Activated naive CD4-positive, alpha-beta T cell (primary cell): ENCODE measurements at places on chromosomes 3 and 15.

GRCh38 chr15:87522997-87523396, 733.5 kb downstream of the NTRK3 start:
- DNase-seq: no peak

- no peak for DNase-seq
Measured at GRCh38 chr15:68646696-68647095, 67.9 kb downstream of the CORO2B start.

DNA sequence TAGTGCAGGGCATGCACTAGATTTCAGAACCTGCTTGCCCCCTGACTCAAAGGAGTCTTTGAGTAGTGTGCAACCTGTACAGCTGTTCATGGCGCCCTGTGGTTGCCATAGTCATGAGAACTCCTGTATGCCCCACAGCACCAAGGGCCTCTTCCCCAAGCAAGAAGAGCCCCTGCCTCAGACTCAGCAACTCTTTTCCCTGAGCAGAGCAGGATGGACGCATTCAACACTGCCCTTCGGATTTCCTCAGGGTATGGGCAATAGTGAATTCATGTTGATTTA, 89.7 kb upstream of the KLF13 start:
- no peak for DNase-seq

DNA sequence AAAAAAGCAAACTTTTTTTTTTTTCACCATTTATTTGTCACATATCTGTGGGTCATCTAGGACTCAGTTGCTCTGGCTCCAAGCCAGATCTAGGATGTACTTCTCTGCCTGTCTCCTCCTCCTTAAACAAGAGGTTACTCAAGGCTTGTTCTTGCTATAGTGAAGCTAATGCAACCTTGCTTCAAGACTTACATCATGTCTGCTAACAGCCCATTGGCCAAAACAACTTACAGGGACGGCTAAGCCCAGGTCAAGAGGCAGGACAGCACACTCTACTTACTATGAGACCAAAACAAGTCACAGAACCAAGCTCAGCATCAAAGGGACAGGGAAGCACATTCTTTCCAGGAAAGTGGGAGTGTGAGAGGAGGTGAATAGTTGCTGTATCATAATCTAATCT, 123.8 kb upstream of the BNIP2 start:
- no peak for DNase-seq

- DNase-seq: no peak
Measured at GRCh38 chr3:151166161-151166560, 36.9 kb downstream of the GPR171 start.

DNA sequence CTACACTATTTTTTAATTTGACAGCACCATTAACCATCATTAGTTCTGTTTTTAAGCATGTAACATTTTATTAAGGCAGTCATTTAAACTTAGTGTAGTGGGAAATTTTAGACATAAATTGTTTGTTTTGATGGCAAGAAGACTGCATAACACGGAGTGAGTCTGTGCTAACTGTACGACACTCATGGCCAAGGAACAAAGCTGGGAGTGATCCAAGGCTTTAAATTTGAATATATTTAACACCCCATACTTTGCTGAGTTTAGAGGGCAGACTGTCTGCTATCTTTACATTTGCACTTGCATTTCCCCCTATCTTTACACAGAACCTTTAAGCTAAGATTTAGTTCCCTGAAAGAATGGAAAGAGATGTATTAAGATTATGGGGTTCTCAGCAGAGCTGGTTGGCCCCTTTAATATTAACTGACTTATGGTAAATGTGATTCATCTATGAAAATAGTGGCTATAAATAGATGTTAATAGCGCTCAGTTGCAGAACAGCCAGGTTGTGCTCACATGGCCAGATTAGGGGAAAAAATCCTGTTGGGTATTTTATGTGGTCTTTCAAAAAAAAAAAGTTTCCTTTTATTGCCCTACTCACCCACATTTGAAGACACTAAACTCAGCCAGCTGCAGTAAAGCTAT, 120.7 kb downstream of the CMSS1 start:
- DNase-seq: no peak

- no peak for DNase-seq
Measured at GRCh38 chr3:11211531-11212298, 57.4 kb downstream of the HRH1 start.

DNA sequence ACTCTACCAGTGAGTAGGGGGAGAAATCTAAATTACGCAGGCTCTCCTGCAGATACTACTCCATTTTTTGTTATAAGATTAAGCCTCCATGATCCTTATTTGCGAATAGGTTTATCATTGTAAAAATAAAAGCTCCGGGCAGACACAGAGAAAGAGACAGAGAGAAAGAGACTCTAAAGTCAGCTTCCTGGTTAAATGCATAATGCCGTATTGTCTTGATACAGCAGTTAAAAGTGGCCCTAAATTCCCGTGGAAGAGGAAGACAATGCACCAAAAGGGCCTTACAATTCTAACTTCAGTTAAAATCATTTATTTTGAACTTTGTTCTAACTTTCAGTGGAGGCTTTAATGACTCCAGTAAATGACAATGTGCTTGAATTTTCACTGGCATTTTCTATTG, 98.3 kb downstream of the SLC9A9 start:
- no peak for DNase-seq

GRCh38 chr3:15477951-15478639, 43.4 kb downstream of the COLQ start:
- no peak for DNase-seq

GRCh38 chr3:128922804-128923459, 43.5 kb downstream of the ACAD9 start:
- no peak for DNase-seq

DNA sequence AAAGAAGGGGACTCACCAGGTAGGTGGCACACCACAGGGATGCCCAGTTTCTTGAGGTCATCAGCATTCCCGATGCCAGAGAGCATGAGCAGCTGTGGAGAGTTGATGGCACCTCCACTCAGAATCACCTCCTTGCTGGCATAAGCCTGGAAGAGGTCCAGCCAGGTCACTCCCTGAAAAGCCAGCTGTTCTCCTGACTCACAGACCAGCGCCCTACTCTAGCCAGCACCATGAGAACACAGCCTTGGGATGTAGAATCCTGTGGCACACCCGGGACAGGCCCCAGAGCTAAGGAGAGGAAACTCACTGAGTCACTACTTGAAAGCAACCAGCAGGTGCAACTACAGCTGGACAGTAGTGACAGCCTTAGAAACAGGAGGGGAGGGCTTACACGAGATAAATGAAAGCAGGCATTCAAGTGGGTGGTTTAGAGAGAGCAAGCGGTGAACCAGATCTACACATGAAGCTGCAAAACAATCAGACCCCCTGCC, 24.5 kb downstream of the CHDH start:
- no peak for DNase-seq

GRCh38 chr15:77577366-77577950, 55.3 kb downstream of the LINGO1 start:
- no peak for DNase-seq

DNA sequence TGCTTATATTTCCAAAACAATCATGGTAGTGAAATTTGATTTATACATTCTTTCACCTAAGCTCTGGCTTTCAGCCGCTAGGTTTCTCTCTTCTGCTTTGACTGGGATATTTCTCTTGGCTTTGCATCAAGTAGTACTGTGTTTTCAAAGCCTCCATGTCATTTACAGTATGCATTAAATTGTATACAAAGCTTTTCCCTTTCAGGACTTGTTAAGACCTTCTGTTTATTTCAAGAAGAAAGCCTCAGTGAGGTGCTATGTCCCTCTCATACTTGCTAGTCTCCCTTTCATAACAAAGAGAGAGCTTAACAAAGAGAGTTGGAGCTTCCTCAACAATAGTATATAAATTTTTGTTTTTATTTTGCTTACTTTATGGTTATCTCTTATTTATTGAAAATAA, 84.2 kb upstream of the SLC25A26 start:
- no peak for DNase-seq

- DNase-seq: no peak
Measured at GRCh38 chr3:85387913-85388505, 429.2 kb downstream of the CADM2 start.

DNA sequence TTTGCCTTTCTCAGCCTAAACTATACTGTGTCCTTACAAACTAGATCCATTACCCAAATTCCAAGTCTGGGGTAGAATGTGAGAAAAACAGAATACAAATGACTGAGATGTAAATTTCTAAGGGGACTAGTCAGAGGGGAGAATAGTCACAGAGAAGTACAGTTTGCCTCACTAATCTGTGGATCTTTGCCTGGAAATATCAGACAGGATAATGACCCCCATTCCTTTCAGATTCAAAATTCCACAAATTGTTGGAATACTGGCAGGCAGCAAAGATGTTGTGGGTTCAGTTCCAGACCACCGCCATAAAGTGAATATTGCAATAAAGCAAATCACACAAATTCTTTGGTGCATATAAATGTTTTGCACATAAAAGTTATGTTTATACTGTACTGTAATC, 762.8 kb upstream of the NR2F2 start:
- DNase-seq: no peak

DNA sequence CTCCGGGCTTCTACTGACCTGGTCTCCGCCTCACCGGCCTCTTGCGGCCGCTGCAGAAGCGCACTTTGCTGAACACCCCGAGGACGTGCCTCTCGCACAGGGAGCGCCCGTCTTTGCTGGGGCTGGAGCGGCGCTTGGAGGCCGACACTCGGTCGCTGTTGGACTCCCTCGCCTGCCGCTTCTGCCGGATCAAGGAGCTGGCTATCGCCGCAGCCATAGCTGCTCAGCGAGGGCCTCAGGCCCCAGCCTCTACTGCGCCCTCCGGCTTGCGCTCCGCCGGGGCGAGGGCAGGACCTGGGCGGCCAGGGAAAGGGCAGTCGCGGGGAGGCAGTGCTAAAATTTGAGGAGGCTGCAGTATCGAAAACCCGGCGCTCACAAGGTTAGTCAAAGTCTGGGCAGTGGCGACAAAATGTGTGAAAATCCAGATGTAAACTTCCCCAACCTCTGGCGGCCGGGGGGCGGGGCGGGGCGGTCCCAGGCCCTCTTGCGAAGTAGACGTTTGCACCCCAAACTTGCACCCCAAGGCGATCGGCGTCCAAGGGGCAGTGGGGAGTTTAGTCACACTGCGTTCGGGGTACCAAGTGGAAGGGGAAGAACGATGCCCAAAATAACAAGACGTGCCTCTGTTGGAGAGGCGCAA, 319.2 kb downstream of the FGF12 start:
- no peak for DNase-seq

DNA sequence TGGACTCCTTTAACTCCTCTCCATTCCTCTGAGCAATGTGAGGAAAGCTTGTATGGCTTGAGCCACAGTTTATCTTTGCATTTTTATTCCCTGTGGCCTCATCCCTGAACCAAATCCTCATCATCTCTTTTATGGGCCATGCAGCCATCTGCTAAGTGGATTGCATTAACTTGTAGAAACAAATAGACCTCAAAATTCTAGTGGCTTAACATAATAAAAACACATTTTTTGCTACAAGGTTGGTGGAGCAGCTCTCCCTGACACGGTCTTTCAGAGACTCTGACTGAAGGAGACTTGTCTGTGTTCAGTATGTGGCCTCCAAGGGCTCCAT, 135.3 kb downstream of the RPL22L1 start:
- no peak for DNase-seq

DNA sequence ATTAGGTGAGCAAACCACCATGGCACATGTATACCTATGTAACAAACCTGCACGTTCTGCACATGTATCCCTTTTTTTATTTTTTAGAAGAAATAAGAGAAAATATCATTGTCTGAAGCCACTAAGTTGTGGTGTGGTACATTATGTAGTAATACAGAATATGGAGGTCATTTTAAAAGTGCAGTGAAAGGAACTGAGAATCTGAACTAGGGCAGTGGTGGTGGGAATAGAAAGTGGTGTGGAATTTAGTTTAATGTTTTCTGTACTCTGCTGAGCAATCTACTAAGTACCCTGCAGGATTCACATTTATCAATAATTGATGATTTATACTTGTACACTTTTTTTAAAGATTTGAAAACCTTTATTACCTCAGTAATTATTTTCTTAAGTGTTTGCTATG, 283.5 kb downstream of the CHL1 start:
- no peak for DNase-seq

GRCh38 chr3:186261638-186262037, 100.4 kb downstream of the DGKG start:
- no peak for DNase-seq

DNA sequence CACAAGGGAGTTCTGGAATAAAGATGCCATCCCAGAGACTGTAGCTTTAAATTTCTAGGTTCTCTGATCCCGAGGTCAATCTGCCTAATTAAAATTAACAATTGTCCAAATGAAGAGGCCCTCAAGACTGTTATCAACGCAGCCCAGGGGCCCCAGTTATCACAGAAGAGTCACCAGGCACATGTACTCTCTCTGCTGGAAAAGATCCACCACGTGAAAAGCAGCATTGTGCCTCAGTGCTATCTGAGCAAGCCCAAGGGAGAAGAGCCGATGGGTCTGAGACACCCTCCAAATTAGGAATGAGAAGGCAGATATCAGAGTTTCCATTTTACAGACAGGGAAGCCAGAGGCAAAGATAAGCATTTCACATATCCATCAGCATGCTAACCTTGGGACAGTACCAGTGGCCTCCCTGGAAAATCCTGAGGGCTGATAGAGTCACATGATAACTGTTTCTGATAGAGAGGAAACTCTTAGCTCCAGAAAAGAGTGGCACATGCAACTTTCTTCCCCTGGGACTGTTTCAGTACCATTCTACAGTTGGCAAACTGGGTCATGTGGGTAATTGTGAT, 55.5 kb downstream of the ITGB5 start:
- no peak for DNase-seq

GRCh38 chr3:152299249-152299976, 30.7 kb downstream of the MBNL1 start:
- DNase-seq: no peak

GRCh38 chr15:64048781-64049460, 2.6 kb upstream of the DAPK2 start:
- no peak for DNase-seq

DNA sequence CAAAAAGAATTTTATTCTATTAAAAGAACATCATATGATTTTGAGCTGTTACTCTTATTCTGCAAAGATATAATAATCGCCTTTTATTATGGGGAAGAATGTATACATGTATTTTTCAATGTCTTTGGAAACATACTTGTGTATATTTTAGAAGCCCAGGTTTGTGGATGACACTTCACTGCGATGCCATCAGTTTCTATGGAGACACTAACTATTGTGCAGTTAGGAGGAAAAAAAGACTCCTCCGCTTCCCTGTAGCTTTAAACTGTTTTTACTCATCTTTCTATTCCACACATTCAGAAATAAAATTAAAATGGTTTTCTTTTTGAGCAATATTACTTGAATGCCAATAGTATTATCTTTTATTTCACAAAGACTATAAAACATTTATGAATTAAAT, 305.0 kb downstream of the NLGN1 start:
- no peak for DNase-seq

GRCh38 chr15:98085003-98085639, 124.6 kb downstream of the ARRDC4 start:
- no peak for DNase-seq

GRCh38 chr3:180351601-180352000, 250.4 kb upstream of the TTC14 start:
- DNase-seq: no peak

- DNase-seq: no peak
Measured at GRCh38 chr15:94234300-94234699, 2.9 kb downstream of the MCTP2 start.

GRCh38 chr15:63923993-63924950, 90.5 kb upstream of the HERC1 start:
- DNase-seq: no peak

- no peak for DNase-seq
Measured at GRCh38 chr15:33131552-33132232, 62.8 kb downstream of the FMN1 start.
